ENCODE measurements at places on chromosomes 12 and 14.

DNA sequence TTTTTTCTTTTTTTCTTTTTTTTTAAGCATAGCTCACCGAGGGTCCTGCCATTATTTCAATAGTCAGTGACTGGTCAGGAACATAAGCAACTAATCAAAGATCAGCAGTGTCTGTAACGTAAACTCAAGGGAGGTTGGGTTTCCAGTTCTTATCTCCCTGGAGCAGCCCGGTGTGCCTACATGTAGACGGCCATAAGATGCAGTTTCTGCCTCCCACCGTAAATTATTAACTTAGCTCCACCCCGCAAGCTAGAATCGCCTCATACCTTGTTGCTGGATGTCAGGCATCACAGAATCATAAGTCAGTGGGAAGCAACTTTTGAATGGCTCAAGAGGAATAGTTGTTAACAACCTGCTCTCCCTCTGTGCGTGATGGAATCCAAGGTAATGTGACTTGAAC, at the start of gene MYO1H:
Gene MYO1H (plus strand): TSS at position 312 of the 400 bp plus-strand sequence. CDS start 61 bp downstream, at position 373.
- DNase-seq, result no peak

DNA sequence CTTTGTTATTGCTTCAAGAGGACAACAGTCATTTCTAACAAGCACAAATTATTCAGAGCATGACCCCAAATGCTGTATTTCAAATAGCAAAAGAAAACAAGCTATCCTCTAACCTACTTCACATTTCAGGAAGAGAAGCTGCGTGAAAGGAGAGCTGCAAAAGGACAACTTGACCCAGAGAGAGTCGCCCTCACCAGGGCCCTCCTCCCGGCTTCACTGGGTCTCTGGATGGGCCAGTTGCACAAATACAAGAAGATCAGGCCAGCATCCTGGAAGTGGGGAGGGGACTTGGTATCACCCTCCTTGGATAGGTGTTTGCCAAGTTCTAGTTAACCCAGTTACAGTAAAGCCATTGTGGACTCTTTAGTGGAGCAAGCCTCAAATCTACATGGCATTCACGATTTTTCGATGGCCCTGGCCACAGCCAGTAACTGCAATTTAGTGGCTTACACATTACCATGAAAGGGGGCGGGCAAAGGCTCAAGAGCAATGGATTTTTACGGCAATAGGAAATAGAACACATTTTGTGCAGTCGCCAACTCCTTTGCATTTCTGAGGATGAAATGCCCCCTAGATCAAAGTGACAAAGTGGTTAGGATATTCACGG, 166.9 kb upstream of the DIO2 start:
- DNase-seq, result no peak

GRCh38 chr12:25052196-25052913, 103.5 kb upstream of the BCAT1 start:
- DNase-seq, result no peak

GRCh38 chr14:90632871-90633270, 183.4 kb downstream of the TTC7B start:
- DNase-seq, result no peak

GRCh38 chr12:111791507-111791906, 24.8 kb downstream of the ALDH2 start:
- no peak for DNase-seq

Measured in gastrocnemius medialis (tissue), 4 donors.